Heart right ventricle (tissue), 16 donors: ENCODE measurements at places on chromosomes 2 and 18.

GRCh38 chr2:8427211-8427610 is 254.6 kb upstream of the ID2 start:
- DNase-seq = no peak

DNA sequence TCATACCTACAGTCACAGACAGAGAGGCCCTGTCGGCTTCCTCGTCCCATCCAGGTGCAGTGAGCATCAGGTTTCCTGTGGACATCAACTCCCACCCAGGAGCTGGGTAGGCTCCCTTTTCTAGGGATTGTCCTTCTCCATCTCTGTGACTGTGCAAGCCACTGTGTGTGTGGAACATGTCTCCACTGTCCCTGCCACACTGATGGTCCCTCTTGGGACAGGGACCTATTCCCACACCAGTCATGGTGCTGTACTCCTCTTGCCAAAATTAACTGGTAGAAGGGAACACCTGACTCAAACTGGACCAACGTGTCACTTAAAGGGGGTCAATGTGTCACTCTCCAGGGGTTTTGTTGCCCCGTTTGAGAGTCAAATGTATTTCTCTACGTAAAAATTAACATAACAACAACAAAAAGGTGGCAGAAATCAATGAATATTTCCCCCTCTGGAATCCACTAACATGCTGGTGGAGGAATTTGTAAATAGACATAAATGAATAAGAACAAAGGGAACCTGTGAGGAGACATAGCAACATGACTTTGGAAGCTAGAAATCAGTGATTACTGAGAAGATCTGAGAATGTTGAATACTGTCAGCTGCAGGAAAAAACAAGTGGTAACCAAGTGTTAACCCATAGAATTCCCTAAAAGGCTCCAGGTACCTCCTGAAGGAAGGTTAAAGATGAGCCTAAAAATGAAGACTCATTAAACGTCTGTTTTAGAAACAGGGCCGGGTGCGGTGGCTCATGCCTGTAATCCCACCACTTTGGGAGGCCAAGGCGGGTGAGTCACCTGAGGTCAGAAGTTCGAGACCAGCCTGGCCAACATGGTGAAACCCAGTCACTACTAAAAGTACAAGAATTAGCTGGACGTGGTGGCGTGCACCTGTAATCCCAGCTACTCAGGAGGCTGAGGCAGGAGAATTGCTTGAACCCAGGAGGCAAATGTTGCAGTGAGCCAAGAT is 40.4 kb downstream of the SH2D6 start:
- DNase-seq = no peak

- no peak for DNase-seq
Measured at GRCh38 chr2:205758500-205758899, 76.2 kb downstream of the NRP2 start.

DNA sequence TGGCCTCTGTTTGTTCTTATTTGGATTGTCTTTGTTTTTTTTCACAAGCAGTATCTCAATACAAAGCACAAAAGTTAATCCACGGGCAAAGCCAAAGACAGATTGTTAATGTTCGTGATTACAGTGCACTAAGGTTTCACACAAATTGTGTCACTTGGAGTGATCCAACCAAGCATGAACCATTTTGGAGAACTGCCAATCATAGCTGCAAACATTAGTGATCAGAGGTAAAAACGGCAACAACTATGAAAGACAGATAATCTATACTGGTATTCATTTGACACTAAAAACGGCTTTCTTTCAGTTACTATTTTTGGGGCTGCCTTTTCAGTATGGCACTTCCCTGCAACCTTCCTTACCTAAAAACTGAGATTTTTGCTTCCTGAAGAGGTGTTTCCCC is 213.1 kb upstream of the GULP1 start:
- DNase-seq = no peak

- no peak for DNase-seq
Measured at GRCh38 chr2:232211743-232212686, 166.5 kb upstream of the ALPP start.

DNA sequence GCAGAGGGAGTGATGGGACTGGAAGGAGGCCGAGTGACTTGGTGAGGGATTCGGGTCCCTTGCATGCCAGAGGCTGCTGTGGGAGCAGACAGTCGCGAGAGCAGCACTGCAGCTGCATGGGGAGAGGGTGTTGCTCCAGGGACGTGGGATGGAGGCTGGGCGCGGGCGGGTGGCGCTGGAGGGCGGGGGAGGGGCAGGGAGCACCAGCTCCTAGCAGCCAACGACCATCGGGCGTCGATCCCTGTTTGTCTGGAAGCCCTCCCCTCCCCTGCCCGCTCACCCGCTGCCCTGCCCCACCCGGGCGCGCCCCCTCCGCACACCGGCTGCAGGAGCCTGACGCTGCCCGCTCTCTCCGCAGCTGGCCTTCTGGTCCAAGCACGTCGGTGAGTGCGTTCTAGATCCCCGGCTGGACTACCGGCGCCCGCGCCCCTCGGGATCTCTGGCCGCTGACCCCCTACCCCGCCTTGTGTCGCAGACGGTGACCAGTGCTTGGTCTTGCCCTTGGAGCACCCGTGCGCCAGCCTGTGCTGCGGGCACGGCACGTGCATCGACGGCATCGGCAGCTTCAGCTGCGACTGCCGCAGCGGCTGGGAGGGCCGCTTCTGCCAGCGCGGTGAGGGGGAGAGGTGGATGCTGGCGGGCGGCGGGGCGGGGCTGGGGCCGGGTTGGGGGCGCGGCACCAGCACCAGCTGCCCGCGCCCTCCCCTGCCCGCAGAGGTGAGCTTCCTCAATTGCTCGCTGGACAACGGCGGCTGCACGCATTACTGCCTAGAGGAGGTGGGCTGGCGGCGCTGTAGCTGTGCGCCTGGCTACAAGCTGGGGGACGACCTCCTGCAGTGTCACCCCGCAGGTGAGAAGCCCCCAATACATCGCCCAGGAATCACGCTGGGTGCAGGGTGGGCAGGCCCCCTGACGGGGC is 4.6 kb downstream of the PROC start:
- no peak for DNase-seq

GRCh38 chr2:11177871-11178690 is 22.8 kb downstream of the SLC66A3 start:
- DNase-seq = no peak

- no peak for DNase-seq
Measured at GRCh38 chr2:94997981-94998930, 27.3 kb upstream of the MAL start.

DNA sequence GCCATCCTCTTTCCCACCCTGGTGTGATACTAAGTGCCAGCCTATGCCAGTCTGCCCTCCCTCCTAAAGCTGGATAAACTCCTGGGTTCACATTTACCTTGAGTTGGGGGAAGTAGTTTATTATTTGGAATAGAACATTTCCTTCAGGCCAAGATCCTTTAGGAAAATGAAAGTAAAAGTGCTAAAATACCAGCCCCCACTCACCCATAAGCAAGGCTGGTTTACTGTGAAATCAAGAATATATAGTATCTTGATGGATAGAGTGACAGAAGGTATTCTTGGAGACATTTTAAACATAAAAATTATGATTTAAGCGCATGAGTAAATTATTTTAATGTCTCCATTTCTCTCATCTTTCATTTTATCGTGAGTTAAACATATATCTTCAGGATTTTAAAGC is 27.1 kb downstream of the ZNF532 start:
- no peak for DNase-seq

DNA sequence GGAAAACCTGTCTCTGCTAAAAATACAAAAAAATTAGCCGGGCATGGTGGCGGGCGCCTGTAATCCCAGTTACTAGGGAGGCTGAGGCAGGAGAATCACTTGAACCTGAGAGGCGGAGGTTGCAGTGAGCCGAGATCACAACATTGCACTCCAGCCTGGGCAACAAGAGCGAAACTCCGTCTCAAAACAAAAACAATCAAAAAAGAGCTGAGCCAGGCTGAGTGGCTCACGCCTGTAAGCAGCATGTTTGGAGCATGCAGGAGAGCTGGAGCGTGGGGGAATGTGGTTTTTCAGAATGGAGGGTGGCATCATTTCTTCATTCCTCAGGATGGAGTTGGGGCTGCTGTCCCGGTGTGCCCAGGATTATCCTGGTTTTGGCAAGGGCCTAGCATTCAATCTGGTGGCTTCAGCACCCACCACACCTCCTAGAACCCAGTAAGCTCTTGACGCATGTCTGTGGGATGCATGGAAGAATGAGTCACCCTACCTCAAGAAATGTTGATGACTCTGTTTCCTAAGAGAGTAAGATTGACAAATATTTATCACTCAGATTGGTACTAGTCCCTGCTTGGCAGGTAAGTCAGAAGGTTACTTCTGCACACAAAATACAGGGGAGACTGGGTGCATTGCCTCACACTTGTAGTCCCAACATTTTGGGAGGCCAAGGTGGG is 90.2 kb upstream of the ODC1 start:
- no peak for DNase-seq

DNA sequence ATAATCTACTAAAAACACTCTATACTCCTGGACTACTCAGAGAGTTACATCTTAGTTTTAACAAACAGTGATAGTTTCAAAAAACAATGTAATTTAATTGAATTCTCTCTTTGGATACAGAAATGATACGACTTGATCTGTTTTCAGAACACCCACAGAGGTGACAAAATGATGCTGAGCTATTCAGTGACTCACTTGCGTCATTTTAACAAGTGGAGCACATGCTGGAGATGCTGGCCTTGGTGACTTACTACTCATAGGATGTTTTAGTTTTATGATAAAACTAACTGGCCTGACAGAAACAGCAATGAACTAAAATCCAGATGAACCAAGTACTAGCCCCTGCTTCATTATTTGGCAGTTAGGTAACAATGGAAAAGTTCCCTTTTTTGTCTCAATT is 101.3 kb upstream of the ITGB6 start:
- no peak for DNase-seq

DNA sequence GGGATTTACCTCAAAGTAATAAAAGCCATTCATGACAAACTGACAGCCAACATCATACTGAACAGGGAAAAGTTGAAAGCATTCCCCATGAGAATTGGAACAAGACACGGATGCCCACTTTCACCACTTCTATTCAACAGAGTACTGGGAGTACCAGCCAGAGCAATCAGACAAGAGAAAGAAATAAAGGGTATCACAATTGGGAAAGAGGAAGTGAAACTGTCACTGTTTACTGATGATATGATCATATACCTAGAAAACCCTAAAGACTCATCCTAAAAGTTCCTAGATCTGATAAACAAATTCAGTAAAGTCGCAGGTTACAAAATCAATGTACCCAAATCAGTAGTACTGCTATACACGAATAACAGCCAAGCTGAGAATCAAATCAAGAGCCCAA is 17.2 kb upstream of the ASB18 start:
- DNase-seq = no peak

DNA sequence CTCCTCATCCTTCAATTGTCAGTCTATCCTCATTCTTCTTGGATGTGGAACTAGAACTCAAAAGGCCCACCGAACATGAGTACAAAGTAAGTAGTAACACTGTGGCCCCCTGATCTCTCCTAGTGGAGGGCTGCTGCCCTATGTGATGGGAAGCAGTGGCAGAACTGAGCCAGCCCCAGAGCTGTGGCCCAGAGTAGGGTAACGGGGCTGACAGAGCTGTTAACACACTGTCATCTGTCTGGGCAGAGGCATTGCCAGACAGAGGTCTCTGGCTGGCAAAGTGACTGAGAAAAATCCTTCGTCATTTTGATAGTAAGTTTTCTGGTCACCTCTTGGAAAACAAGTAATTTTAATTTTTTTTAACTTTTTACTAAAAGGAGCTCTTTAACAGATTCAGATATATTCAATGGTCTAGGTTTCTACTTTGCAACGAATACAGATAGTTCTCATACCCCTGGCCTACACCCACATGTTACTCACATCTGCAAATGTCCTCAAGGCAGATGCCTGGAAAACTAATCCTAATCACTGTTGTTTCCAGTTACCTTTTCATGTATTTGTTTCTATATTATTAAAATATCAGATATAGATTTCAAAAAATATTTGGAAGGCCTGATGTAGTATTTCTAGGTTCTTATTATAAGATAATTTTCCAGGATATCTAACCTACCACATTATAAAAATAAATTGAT is 588.7 kb downstream of the CPS1 start:
- DNase-seq = no peak

GRCh38 chr2:47086054-47086471 is 69.0 kb downstream of the STPG4 start:
- DNase-seq = no peak

- no peak for DNase-seq
Measured at GRCh38 chr2:1571477-1572417, 158.5 kb downstream of the TPO start.

- DNase-seq = no peak
Measured at GRCh38 chr2:234139755-234140154, 89.3 kb downstream of the SPP2 start.

DNA sequence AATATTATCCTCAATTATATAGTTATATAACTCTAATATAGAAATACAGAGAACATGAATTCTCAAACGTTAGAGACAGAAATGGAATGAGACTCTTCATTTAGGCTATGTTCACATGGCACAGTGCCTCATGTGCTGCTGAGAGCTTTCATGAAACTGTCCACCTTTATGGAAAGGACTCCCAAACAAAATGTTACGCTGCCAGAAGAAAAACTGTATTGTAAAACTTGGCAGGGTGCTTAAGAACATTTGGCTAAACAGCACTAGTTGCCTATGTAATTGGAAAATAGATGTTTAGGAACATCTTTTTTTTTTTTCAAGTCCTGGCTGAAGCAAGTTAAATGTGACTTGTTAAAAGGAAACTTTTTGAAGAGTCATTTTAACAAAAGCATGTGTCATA is 396.0 kb downstream of the ERBB4 start:
- no peak for DNase-seq

- no peak for DNase-seq
Measured at GRCh38 chr2:136051001-136051724, 65.7 kb upstream of the DARS1 start.

DNA sequence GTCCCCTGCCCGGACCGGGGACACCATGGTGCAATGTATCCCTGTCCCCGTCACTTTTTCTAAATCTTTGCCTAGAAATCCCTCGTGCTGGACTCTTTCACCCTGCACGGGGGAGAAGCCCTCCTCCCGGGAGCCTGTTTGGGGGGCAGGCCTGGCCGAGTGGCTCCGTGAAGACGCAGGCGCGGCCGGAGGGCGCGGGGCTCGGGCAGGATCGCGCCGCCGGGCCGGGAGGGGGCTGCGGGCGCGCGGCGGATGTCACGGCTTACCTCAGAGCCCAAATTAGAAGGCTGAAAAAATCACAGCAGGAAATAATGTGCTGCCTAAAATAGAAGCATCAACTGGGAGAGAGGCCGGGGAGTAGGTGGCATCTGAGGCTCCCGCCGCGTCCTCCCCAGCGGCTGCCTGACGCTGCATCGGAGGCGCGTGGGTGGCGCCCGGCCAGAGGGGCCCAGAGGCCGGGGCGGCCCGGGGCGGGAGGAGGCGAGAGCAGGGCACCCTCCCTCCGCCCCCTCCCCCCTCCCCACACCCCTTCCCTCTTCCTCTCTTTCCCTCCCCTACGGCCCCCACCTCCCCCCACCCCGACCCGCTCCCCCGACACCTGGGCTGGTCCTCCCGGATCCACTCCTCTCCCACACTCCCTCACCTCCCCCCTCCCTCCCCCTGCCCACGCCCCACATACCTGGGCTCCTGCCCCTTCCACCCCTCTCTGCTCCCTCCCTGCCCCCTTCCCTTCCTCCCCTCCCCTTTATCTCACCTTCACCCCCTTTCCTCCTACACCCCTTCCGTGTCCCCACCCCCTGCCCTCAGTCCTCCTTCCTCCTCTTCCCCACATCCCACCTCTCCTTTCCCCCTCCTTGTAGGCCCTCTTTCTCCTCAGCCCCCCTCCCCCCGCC is 51.9 kb downstream of the SLC4A1AP start:
- peak; percentile 75 for DNase-seq

GRCh38 chr18:62396381-62396780 is 71.3 kb downstream of the TNFRSF11A start:
- DNase-seq = no peak
